ENCODE measurements at places on chromosomes 6 and 20.
A peak's percentile ranks its signal among the peaks of the same experiment; 100 is the strongest.

GRCh38 chr20:49591217-49591865 lies 23.4 kb upstream of the PTGIS start:
- no peak for DNase-seq

DNA sequence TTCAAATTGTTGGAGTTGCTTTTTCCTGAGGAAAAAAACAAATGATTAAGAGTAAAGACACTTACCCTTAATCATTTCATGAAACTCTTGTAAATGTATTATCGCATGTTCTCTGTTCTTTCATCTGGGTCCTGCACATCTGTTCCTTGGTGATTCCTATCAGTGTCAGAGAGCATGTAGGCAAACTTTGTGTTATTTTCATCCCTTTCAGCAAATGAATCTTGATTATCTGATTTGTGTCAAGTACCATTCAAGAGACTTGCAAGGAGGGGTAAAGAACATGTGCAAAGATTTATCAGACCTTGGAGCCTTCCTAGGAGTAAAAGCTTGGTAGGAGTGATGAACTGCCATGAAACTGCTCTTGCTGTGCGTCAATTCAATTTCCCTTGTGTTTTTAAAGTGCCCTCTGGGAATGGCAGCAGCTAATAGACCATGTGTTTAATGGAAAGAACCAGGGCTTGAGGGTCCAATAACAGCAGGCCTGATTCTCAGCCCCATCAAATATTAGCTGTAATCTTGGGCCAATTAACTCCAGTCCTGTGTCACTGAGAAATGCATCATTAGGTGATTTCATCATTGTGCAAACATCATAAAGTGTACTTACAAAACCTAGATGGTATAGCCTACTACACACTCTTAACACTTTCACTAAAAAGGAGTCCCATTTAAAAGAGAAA lies 118.9 kb upstream of the CEP85L start:
- DNase-seq = no peak

DNA sequence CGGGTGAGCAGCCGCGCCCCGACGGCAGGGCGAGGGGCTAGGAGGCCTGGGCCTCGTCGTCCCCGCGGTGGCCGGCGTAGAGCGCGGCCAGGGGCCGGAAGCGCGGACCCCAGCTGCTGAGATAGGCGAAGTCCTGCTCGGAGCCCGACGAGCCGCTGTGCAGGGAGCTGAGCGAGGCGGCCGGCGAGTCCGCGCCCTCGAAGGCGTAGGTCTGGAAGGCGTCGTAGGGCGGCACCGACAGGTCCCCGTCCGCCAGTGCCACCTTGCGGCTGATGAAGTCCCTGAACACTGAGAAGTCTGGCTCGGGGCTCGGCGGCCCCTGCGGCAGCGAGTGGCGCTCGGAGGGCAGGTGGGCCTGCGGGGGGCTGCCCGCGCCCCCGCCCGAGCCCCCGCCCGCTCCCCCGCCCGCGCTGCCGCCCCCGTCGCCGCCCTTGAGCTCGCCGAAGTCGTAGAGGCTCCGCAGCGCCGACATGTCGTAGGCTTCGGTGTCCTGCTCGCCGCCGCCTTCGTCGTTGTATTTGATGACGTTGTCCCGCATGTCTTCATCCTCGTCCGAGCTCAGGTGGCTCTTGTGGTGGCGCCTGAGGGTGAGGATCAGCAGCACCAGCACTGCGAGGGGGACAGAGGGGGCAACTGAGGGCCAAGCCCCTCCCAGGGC lies 56.5 kb downstream of the CD40 start:
- DNase-seq = peak; percentile 60

DNA sequence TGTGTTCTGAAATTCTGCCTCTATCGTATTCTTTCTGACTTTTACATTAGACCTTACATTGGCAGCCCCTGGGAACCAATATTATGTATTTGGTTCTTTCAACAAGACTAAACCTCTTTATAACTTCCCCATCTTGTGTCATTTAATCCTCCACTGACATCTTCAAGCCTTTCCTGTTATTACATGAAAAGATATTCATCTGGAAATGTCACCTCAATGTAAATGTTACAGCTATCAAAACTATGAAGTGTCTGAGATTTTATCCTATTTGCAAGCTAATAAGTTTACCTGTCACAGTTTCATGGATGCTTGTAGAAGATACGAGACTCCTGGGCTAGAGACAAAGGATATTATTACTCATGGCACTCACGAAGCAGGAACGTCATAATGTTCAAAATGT lies 43.9 kb upstream of the NOX3 start:
- no peak for DNase-seq

DNA sequence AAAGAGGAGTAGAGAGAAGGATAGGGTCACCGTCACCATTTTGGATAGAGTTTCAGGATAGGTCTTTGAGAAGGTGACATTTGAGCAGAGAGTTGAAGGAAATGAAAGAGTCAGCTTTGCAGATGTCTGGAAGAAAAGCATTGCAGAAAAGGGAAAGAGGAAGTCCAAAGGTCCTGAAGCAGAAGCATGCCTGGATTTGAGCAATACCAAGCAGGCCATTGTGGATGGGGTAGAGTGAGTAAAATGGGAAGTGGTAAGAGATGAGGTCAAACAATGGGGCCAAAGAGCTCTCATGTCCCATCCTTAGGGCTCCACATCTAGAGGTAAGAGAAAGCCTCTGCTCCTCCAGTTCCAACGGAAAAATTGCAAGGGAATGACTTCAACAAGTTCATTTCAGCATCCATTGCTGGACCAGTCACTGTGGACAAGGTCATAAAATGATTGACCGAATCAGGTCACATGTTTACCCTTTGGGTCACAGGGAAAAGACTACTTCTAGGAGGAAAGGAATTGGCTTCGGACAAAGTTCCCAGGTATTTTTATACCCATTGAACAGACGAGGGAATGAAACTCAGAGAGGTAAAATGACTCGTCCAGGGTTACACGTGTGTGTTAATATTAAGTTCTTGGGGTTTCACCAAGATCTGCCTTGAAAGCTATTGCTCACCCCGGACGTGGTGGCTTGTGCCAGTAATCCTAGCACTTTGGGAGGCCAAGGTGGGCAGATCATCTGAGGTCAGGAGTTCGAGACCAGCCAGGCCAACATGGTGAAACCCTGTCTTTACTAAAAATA lies 6.6 kb upstream of the SAMHD1 start:
- no peak for DNase-seq

GRCh38 chr20:34141293-34141692 lies 29.2 kb upstream of the EIF2S2 start:
- DNase-seq = no peak

- DNase-seq = no peak
These were observed 199.5 kb upstream of the KCNK16 start for GRCh38 chr6:39521958-39522357.

DNA sequence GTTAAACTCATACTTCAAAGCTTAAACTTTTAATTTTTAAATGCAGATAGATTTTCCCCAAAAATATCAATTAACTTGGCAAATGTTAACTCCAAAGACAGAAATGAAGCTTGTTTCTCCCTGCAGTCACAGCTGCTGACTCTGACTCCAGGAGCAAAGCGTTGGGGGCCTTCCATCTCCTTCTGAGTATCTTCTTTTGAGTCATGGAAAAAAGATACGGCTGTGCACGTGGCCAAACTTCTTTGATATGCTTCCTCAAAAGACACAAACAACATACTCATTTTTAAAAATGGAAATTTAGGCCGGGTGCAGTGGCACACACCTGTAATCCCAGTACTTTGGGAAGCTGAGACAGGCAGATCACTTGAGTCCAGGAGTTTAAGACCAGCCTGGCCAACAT lies 28.3 kb downstream of the KIF16B start:
- no peak for DNase-seq

DNA sequence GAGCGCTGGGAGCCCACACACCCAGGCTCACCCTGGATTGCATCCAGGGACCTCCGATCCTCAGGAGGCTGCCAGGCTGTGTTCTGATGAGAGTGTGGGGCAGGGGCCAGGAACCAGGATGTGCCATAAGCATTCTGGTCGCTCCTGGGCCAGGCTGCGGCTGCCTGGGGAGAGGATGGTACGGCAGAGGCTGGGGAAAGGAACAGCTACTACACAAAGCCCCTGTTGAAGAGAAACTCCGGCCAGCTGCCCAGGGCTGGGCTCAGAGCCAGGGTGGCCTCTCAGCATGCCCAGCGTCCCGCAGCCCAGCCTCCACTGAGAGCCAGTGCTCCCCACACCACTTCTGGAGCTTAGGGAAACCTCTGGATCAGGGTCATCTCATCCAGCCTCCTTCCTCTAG lies 21.7 kb upstream of the OCSTAMP start:
- no peak for DNase-seq

- DNase-seq = no peak
These were observed 203.9 kb upstream of the RAB32 start for GRCh38 chr6:146339716-146340115.

DNA sequence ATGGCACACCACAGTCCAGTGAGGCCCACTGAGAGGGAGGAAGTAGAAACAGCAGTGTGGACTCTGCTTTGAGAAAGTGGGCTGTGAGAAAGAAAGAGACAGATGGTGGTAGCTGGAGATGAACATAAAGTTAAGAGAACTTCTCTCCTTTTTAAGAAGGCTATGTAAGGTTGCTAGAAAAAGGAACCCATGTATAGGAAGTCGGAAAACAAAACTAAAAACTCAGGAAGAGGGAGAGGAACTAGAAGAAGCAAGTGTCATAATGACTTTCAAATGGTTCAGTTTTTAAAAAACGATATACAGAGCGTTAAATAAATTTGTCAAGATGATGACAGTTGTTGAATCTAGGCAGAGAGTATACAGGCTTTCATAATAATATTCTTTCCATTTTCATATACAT lies 25.4 kb upstream of the GMNN start:
- no peak for DNase-seq

DNA sequence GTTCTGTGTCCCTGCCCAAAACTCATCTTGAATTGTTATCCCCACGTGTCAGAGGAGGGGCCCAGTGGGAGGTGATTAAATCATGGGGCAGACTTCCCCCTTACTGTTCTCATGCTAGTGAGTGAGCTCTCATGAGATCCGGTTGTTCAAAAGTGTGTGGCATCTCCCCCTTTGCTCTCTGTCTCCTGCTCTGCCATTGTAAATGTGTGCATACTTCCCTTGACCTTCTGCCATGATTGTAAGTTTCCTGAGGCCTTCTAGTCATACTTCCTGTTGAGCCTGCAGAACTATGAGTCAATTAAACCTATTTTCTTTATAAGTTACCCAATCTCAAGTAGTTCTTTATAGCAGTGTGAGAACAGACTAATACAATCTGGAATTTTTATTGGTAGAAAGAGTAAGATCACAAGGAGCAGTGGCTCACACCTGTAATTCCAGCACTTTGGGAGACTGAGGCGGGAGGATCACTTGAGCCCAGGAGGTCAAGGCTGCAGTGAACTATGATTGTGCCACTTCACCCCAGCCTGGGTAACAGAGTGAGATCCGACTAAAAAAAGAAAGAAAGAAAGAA lies 47.1 kb upstream of the SLC22A16 start:
- DNase-seq = no peak

- no peak for DNase-seq
These were observed 35.6 kb upstream of the TGM3 start for GRCh38 chr20:2260250-2260649.

DNA sequence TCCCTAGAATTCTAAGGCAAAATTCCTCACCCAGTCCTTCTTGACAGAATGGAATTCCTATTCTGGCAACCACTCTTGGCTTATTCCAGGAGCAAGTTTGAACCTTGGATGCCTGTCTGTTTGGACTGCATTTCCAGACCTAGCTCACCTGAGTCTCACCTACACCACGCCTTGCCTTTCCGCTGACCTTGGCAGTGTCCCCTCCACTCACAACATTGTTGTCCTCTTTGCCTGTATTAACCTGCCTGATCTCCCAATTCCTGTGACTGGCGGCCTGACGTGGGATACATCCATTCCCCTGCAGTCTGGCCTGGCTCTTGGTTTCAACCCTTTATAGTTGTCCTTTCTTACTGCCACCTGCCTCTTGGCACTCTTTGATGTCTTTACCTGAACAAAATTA lies 281.4 kb upstream of the SOX4 start:
- no peak for DNase-seq

- peak; percentile 32 for DNase-seq
These were observed 48.1 kb downstream of the CHMP4B start for GRCh38 chr20:33859157-33859695.

DNA sequence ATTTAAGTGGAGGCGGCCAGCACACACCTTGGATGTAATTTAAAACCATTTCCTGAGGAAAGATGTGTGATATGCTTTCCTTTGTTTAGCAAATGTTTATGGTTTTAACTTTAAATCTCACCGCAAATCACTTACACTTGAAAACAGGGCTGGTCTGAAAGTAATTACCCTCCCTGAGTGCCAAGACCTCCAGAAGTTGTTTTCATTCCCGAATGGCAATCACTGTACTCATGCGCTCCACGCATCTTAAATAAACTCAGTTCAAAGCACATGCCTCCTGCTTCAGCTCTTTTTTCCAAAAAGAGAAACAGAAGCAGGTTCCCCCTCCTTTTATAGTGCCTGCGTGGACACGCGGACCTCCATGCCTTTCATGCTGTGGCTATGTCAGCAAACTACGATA lies 224.0 kb downstream of the SMOC2 start:
- DNase-seq = no peak

GRCh38 chr6:151425561-151425960 lies 26.4 kb downstream of the RMND1 start:
- DNase-seq = no peak

DNA sequence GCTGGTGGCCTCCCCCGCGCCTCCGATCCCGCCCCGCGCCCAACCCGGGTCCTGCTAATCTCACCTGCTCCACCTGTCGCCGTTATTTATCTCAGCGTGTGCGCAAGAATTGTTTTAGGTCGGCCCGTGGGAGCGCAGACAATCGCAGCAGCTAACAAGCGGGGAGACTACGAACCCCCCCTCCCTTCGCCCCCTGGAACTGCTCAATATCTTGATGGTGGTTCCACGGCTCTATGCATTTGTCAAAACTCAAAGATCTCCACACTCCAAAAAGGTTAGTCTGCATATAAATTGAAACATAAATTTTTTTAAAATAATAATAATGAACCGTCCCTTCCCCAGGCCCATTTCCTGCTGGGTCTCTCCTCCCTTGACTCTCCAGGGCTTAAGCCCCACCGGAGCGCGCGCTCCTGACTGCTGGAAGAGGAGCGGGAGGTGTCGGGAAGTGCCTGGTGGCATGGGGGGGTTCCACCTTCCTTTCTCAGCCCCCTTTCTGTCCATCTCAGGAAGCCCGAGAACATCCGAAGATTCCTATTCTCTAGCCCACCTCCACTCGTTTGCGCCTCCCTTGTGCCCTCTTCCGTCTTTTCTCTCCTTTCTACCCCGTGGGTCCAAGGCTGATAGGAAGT lies 1.6 kb upstream of the MDGA1 start:
- peak; percentile 80 for DNase-seq

DNA sequence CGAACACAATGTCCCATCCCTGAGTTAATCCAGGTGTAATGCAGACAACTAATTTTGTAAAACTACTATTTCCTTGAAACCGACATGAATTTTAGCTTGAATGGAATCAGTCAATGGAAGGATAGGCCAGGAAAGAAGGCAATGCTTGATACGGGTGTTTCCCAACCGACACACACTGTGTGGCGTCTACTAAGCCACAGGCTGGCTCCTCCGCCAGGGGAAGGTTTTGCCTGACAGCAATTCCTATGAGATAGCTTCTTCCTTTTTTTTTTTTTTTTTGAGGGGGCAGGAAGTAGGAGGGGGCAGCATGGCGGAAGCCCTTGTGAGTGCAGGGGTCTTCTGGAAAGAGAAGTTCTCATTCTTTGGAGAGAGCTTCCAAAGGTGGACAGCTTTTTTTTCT lies 12.0 kb upstream of the LAMA4 start:
- DNase-seq = no peak
